ENCODE measurements at places on chromosomes 16 and 17.

- no peak for DNase-seq
Measured at GRCh38 chr16:89308391-89309333, 91.2 kb downstream of the ZNF778 start.

GRCh38 chr16:17829811-17830210 lies 359.1 kb upstream of the XYLT1 start:
- no peak for DNase-seq

- DNase-seq: no peak
Measured at GRCh38 chr16:85676466-85676865, 12.3 kb downstream of the GINS2 start.

DNA sequence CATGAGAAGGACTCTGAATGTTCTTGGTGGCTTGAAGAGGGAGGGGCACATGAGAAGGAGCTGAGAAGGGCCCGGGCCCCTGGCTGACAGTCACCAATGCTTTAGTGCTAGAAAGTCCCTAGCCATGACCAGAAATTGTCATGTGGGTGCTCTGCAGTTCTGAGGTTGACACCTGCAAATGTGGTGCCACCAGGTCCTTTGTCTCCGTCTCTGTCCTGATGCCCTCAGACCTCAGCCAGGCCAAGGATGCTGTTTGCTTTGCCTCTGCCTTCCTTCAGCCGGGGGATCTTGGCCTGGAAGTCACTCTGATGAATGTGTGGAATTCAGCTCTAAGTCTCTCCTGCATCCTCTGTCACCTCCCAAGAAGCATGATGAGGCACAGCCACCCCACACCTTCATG lies 63.6 kb downstream of the TNFRSF13B start:
- DNase-seq: no peak

GRCh38 chr17:72850410-72851118 lies 241.9 kb downstream of the SLC39A11 start:
- DNase-seq: peak; percentile 23

DNA sequence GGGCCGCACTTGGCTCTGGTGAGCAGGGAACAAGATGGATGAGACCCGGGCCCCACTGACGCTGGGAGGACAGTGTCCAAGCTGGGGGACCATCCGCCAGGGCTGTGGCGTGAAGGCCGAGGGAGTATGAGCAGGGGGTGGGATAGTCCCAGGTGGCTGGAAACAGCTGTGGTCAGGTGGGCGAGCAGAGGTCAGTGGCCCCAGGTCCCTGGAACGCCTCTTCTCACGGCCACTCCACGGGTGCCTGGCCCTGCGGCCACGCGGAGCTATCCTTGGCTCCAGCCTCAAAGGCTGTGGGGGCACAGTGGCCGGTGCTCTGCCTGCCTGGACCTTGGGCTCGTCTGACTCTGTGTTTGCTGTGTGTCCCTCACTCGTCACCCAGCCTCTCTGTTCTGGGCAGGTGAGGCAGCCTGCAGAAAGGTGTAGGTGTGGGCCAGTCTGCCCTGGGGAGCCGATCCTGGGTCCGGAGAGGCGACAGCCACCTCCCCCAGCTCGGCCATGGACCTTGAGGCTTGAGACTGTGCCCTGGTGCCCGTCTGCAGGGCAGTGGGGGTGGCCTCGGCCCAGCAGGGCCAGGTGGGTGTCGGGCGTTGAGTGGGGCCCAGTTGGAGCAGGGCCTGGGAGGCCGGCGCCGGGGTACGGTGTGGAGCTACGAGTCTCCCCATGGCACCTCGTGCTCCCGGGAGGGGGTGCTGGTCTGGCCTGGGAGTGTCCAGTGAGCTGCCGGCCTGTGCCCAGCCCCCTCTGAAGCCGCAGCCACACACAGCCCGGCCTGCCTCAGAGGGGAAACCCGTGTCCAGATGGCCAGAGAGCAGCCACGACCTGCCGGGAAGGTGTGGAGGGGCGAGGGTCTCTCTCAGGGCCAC lies 10.0 kb downstream of the CACNA1H start:
- DNase-seq: no peak

DNA sequence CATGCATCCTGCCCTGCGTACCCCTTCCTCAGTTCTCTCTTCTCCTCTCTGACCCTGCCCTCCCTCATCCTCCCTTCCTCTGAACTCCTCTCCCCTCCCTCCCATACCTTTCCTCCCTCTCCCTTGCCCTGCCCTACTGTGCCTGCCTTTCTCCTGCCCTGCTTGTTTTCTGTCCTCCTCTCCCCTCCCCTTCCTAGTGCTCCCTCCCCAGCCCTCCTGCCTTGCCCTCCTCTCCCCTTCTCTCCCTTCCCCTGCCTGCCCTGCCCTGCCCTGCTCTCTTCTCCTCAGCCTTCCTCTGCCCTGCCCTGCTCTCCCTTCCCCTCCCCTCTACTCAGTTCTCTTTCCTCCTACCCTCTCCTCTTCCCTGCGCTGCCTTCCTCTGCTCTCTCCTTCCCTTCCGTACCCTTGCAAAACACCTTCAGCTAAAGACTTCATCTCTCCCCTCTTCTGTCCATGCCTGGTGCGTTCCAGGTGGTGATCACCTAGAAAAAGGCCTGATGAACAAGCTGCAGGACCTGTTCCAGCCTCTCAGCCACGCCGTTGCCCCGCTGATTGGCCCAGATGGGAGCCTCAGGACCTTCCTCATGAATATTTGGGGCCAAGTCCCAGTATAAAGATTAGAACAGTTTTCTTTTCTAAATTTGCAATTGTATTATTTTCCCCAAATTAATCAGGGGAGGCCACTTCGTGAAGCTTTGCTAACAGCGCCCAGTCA lies 290.5 kb downstream of the CPPED1 start:
- DNase-seq: no peak

DNA sequence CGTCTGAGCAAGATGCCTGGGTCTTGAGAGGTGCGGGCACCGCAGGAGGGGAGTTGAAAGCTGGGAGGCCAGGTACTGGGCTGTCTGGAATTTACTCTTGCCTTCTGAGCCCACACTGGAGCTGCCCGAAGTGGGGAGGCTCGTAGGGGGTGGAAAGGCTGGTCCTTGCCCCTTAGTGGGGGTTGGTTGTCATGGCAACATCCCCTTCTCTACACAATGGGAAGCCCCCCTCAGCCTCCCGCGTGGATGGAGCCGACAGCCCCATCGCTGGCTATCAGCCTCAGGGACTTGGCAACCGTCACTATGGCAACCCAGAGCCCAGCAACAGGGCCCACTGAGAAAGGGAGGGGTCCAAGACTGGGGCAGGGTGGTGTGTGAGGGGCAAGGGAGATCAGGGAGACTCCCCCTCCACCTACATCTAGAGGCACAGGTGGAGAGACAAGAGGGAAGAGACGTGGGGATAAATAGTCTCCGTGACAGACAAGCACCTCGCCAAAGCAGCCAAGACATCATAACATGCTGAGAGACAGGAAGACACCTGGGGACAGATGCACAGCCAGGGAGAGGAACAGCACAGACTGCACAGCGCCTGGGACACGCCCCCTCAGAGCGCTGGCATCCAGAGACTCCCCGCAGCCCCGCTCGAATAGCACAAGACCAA lies 5.3 kb upstream of the DNAH2 start:
- no peak for DNase-seq

- DNase-seq: no peak
Measured at GRCh38 chr17:14513835-14514234, 213.0 kb downstream of the HS3ST3B1 start.

GRCh38 chr17:55688057-55688456 lies 34.6 kb downstream of the TMEM100 start:
- no peak for DNase-seq

DNA sequence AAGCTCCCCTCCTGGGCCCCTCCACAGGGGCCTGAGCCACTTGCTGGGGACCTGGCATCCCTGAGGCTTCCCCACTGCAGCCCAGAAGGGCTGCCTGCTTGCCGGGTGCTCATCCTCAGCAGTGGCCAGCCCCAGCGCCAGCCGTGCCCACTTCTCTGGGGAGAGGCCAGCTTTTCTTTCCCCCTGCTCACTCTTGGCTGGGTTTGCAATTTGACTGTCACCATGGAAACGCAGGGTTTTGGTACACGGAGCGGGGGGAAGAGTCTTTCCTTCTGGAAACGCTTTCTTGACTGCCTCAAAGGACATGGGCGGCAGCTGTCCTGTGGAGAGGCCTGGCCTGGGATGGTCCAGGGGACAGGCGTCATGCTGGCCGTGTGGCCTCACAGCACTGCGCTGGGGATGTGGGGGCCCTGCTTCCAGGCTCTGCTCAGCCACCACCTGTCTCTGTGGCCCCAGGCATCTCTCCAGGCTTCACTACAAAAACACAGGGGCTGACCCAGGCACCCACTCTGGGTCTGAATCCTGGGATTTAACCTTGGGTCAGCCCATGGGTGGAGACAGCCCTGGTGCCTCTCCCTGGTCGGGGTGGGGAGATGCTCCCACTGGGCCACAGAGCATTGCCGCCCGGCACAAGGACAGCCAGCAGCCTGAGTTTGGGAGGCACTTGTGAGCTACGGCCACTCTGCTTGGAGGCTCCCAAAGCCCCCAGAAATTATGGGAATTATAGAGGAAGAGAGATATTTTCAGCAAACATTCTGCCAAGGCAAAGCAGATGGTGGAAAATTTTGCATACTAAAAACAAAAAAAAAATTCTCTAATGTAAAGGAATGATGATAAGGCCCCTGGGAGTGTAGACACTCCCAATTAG lies 45.9 kb upstream of the DOC2B start:
- no peak for DNase-seq

GRCh38 chr17:65297384-65297783 lies 160.2 kb downstream of the RGS9 start:
- peak; percentile 62 for DNase-seq

- no peak for DNase-seq
Measured at GRCh38 chr17:72390675-72391508, 270.1 kb downstream of the SOX9 start.

- DNase-seq: no peak
Measured at GRCh38 chr17:4073983-4074830, 68.6 kb downstream of the ZZEF1 start.

DNA sequence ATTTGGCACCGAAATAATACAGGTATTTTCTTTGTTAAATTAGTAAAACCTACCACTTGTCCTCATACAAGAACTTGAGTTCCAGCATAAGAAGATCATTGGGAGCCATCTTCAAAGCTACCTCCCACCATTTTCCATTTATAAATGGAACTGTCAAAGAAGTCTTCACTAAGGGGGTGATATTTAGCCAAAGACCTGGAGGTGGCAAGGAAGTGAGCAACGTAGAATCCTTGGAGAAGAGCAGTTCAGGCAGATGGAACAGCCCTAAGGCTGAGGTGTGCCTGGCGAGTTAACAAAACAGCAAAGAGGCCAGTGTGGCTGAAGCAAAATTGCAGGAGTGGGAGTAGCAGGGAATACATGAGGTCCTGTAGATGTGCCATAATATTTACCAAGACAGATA lies 1.8 kb downstream of the KCNJ16 start:
- no peak for DNase-seq

DNA sequence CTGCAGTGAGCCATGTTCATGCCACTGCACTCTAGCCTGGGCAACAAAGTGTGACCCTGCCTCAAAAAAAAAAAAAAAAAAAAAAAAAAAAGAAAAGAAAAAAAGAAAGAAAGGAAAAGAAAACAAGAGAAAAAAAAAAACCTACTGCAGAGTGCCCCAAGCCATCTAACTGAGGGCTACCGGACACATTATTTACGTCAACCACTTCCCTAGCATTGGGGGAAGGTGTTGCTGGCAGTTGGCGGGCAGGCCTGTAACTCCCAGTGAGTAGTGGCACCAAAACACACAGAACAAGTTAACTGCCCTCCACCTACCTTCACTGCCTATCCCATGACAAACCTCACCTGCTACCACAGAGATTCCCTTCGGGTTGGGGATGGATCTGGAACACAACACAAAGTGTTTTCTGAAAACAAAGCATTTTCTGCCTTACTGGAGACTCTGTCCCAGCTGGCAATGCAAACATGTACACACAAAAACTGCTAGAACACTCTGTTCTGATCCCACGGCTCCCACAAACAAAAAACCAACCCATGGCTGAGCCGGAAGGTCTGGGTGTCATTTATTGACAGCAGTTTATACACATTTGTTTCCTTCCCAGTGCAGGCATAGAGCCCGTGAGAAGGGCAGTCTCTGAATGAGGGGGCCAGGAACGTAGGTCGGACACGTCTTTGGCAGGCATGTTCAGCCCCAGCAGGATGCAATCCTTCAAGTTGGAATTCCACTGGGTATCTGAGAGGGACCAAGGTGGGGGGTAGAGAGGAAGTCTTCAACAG lies 11.0 kb downstream of the PHB1 start:
- no peak for DNase-seq

- no peak for DNase-seq
Measured at GRCh38 chr16:20045886-20046285, 27.8 kb downstream of the GPR139 start.

- DNase-seq: no peak
Measured at GRCh38 chr17:40541060-40541872, 24.0 kb downstream of the CCR7 start.

DNA sequence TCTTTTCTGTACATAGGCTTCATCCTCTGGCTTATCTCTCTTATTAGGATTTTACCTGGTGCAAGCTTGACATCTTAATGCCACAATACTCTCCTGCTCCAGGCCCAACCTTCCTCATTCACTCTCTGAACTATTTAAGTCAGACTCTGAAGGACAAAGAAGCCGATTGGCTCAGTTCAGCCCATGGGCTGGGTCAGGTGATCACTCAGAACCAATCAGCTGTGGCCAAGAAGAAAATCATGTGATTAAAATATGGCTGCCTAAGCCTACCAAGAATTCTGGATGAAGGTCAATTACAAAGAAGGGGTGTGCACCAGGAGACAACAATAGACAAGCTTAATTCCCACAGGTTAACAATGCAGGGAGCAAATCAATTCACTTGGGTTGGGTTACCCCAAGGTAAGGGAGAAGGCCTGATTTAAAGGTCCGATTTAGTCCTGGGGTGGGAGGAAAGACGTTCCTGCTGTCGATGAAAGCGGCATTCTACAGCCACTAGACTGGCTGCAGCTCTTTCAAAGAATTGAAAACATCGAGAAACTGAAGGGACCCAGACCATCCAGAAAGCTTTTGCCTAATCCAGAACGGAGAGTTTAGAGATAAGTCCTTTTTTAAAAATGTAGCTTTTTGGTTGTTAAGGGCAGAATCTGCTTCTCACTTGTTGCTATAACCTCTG lies 42.9 kb upstream of the NFAT5 start:
- DNase-seq: no peak

- DNase-seq: no peak
Measured at GRCh38 chr17:74444406-74444805, 12.5 kb downstream of the GPRC5C start.

GRCh38 chr17:72425133-72425793 lies 304.4 kb downstream of the SOX9 start:
- no peak for DNase-seq

Data from GM04503 (cell line).